Temporal lobe (tissue), 4 donors: ENCODE measurements at places on chromosomes 7 and 10. TPM values are rescaled to one million over a fixed set of nuclear protein-coding genes. Genes with fewer than 3 reads are reported as not detected.

MRC1 gene
- total RNA-seq, result 2.0 TPM

CLEC5A gene
- not detected for total RNA-seq

UPK3BL2 gene
- 3.2 TPM for total RNA-seq

POM121C gene
- 12.5 TPM for total RNA-seq

PNLIP gene
- total RNA-seq, result not detected

FGFBP3 gene
- 22.1 TPM for total RNA-seq

NACAD gene
- total RNA-seq, result 8.9 TPM

LIPA gene
- total RNA-seq, result 25.3 TPM

LIPK gene
- total RNA-seq, result not detected

ZNF804B gene
- 4.7 TPM for total RNA-seq

SUN3 gene
- not detected for total RNA-seq

GIMAP7 gene
- 1.5 TPM for total RNA-seq

INTS1 gene
- 32.2 TPM for total RNA-seq

SLC18A3 gene
- total RNA-seq, result not detected

TMEM270 gene
- not detected for total RNA-seq

DENND10 gene
- total RNA-seq, result 46.0 TPM

SYNPO2L gene
- not detected for total RNA-seq

STEAP2 gene
- total RNA-seq, result 2.0 TPM

NDUFB8 gene
- 90.7 TPM for total RNA-seq

AKAP9 gene
- total RNA-seq, result 190 TPM

PPRC1 gene
- 8.4 TPM for total RNA-seq

SPDYE2B gene
- total RNA-seq, result not detected

SLC13A4 gene
- total RNA-seq, result 7.4 TPM

AKR1C4 gene
- not detected for total RNA-seq

NOLC1 gene
- total RNA-seq, result 33.4 TPM

HTRA1 gene
- 46.7 TPM for total RNA-seq

SLC26A4 gene
- 3.4 TPM for total RNA-seq

UPP1 gene
- total RNA-seq, result 2.5 TPM

GRB10 gene
- total RNA-seq, result 49.9 TPM

GIMAP5 gene
- 2.7 TPM for total RNA-seq

PIK3CG gene
- 0.98 TPM for total RNA-seq

RINT1 gene
- total RNA-seq, result 19.9 TPM

COMTD1 gene
- total RNA-seq, result 19.9 TPM

PODXL gene
- 21.6 TPM for total RNA-seq

LDB3 gene
- 0.25 TPM for total RNA-seq

TMEM139 gene
- total RNA-seq, result not detected

HHEX gene
- total RNA-seq, result 2.0 TPM

SEMA3E gene
- total RNA-seq, result 36.9 TPM

WDR37 gene
- 28.3 TPM for total RNA-seq

SPDYE11 gene
- under 0.01 TPM for total RNA-seq

RGR gene
- 0.49 TPM for total RNA-seq

GCK gene
- total RNA-seq, result 3.9 TPM

TEX36 gene
- not detected for total RNA-seq

GCC1 gene
- total RNA-seq, result 9.3 TPM

PRR15 gene
- 0.25 TPM for total RNA-seq

OPN1SW gene
- not detected for total RNA-seq

CTAGE4 gene
- total RNA-seq, result 0.25 TPM
